ENCODE measurements at places on chromosomes 13 and 19.

DNA sequence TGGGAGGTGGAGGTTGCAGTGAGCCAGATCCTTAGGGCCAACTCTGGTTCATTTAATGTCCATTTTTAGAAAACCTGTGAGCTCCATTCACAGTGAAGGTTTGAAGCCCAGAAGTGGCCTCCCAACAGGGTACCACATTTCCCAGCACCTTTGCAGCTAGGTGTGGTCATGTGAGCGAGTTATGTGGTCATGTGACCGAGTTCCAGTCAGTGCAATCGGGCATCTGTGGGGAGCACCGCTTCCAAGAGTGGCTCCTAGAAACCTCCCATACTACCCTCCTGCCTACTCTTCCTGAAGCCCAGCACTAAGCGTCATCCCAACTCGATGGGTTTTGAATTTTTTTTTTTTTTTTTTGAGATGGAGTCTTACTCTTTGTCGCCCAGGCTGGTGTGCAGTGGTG, 663 bp upstream of the PLA2G4C start:
- no peak for DNase-seq

GRCh38 chr13:113865427-113865826, 1.6 kb upstream of the GAS6 start:
- DNase-seq = no peak

GRCh38 chr13:24281188-24282008, 28.0 kb upstream of the C1QTNF9 start:
- no peak for DNase-seq

GRCh38 chr13:86914757-86915156, 756.4 kb upstream of the SLITRK5 start:
- no peak for DNase-seq

DNA sequence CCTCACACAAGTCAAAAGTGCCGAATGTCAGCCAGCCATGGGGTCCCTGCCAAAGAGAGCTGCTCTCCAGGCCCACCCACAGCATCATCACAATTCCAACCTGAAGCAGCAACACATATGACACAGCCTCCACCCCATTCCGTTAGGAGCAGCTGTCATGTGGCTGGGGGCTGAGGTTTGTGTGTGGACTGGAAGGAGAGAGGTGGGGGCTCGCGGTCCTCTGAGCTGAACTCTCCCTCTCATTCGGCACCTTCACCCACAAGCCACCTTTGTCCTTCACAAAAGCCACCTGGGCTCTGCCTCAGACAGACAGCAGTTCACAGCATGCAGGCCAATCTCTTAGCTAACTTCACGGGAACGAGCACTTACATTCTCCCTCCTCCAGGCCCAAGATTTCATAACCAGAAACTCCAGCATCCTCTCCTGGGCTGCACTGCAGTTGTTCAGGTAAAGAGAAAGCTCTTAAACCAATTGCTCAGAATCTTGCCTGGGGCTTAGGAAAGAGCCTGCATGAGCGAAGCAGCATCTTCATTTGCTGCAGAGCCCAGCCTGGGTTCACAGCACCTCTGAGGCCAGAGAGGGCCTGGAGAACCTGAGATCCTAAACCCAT, 7.2 kb downstream of the RAB20 start:
- no peak for DNase-seq

DNA sequence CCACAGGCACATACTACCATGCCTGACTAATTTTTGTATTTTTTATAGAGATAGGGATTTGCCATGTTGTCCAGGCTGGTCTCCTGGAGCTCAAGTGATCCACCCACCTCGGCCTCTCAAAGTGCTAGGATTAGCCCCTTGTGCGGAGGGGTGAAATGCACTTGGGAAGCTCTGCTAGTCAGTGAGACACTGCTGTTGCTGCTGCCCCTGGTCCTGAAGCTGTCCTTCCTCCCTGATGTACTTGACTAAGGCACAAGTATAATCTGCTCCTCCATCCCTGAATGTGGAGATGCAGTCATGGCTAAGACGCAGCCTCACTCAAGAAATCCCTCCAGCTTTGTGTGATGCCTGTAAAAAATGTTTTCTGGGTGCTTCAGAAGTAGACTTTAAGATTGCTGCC, 124.5 kb downstream of the KCTD15 start:
- no peak for DNase-seq
